Spinal cord (tissue), 10 donors: ENCODE measurements at places on chromosomes 2 and 18.

- no peak for DNase-seq
These were observed 447.5 kb upstream of the SLC14A2 start for GRCh38 chr18:45167631-45168280.

GRCh38 chr2:42957861-42958301, 165.5 kb upstream of the HAAO start:
- DNase-seq, result no peak

DNA sequence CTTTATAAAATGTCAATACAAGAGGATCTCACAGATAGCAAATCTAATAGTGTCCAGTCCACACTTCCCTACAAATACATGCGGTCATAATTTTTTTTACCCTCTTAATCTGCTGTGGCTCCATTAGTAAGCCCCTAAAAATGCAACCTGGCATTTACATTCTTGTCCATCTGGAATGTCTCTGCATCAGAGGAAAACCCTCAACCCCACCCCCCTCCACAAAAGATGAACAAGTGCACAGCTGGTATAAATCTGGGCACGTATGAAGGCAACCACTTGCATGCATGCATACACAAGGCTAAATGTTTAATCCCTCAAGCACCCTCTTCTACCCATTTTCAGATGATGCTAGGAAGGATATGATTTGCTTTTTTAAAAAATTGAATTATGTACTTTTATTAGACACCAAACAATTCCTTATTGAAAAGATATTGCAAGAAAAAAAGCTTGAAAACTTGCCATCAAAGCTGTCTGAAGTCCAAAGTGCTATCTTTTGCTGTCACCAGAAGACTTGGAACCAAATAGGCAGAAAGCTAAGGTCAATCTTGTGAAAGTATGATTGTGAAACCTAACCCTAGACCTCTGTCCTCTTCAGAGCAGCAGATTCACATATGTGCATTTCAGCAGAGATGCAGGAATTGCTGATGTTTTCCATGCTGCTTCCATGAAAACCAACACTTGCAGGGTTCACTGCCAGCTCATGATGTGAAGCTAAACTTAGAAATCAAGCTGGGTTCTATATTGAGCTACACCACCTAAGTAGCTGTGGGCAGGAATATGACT, 39.0 kb downstream of the IRS1 start:
- no peak for DNase-seq

- no peak for DNase-seq
These were observed 68.9 kb downstream of the DIPK1C start for GRCh38 chr18:74388227-74388626.

GRCh38 chr18:22542406-22542835, 124.7 kb upstream of the CTAGE1 start:
- no peak for DNase-seq

GRCh38 chr2:44553456-44553855, 191.7 kb downstream of the CAMKMT start:
- no peak for DNase-seq

DNA sequence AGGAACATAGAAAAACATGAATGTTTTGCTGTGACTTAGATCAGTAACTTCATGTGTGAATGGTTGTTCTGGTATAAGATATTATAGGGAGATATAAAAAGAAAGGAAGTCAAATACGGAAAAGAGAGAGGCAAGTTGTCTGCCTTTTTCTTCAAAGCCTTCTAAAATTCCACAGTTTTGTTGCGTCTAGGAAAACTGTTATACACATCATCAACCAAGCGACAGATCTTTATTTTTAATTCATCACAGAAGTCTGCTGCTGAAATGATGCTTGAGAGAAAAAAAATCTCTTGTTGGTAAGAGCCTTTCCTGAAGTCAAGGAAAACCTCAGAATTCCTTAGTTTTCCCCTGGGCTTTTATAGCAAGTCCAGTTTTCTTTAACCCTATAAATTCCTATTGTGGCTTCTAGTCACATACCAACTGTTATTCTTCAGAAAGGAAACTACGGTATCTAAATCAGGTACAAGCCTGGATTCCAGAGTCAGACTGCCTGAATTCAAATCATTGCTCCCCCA, 36.3 kb upstream of the TANC1 start:
- DNase-seq, result no peak

GRCh38 chr2:100252811-100253698, 69.2 kb downstream of the LONRF2 start:
- DNase-seq, result no peak

GRCh38 chr2:105446501-105446900, 47.6 kb upstream of the FHL2 start:
- DNase-seq, result no peak

GRCh38 chr2:238069021-238069709, 8.4 kb downstream of the SCLY start:
- no peak for DNase-seq

GRCh38 chr2:23767876-23768621, 158.9 kb downstream of the ATAD2B start:
- no peak for DNase-seq

DNA sequence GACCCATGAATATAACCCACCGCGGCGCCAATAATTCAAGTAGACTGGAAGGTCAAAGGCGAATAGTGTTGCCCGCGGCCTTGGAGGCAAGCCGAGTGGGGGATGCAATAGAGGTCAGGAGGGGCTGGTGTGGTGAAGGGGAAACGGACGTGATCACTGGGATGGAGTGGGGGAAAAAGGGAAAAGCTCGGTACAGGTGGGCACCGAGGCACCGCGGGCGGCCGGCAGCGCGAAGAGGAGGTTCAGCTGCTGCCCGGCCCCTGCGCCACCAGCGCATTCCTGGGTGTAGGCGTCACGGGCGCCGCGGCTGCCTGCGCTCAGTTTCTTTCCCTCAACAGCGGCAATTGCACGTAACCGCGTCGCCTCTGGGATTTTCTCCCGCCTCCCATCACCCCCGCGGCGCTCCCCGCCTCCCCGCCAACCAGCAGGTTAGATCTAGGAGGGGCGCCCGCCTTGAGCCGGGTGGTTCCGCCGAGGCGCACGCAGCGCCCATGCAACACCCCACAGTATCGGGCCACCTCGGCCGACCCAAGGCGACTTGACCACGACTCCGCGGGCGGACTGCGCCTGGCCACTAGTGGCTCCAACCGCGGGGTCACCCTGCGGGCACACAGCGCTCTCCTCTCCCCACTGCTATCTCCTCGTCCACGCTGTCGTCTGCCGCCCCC, 1.5 kb downstream of the RND3 start:
- peak; percentile 28 for DNase-seq

DNA sequence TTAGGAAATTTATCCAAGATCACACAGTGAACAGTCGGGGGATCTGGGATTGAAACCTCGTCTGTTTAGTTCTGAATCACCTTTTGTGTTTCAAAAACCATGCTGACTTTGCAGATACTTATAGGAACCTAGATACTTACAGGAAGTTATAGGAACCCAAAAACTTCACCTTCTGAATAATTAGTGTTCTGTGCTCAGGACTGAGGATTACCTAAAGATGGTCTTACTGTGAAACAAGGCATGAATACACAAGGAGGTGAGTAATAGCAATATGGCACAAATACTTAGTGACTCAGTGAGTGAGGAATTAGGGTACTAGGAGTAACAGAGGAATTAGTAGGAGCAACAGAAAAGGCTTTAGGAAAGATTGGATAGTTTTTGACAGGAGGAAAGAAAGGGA, 145.5 kb downstream of the LRATD1 start:
- no peak for DNase-seq

- DNase-seq, result no peak
These were observed 92.3 kb upstream of the SMAD2 start for GRCh38 chr18:48022531-48023329.

GRCh38 chr2:62663920-62664795, 41.4 kb upstream of the EHBP1 start:
- no peak for DNase-seq

DNA sequence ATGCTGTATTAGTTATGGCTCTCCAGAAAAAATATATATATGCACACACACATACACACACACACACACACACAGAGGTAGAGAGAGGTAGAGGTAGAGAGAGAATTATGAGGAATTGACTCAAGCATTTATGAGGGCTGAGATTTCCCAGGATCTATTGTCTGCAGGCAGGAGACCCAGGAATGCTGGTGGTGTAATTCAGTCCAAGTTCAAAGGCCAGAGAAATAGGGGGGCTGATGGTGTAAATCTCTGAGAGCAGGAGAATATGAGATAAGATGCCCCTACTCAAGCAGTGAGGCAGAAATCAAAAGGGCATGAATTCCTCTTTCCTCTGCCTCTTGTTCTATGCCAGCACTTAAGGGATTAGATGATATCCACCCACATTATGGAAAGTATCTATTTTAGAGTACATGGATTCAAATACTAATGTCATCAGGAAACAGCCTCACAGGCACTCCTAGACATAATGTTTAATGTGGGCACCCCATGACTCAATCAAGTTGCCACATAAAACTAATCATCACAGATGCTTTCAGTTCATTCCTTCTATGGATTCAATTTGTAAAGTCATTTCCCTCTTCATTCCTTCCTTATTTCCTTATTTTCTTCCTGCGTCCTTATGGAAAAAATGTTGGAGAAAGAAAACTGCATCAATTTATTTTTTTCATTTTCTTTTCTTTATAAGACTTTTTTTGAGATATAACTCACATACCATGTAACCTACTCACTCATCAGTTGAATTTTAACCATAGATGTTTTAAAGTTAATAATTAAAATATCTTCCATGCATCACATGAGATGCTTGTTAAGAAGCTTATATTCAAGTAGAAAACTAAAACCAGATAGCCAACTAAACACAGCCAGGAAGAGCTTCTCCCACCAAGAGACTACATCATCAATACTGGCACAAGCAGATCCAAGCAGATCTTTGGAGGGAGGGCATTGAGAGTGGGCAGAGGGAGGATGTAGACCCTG, 406.2 kb downstream of the MBD2 start:
- DNase-seq, result no peak

DNA sequence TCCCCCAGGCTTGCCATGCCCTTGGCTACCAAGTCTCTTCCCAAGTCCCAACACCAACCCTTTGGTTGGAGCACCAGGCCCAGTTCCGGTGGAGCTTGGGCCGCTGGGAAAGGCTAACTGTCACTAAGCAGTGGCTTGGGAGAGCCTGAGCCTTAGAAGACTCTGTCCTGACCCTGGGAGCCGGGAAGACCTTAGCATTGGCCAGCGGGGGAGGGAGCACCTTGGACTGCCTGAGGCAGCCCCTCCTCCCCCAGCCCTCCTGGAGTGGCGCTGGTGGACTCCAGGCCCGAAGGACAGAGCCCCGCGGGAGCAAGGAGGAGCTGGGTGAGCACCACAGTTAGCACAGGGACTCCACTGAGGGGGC, 62.5 kb upstream of the POMC start:
- no peak for DNase-seq

DNA sequence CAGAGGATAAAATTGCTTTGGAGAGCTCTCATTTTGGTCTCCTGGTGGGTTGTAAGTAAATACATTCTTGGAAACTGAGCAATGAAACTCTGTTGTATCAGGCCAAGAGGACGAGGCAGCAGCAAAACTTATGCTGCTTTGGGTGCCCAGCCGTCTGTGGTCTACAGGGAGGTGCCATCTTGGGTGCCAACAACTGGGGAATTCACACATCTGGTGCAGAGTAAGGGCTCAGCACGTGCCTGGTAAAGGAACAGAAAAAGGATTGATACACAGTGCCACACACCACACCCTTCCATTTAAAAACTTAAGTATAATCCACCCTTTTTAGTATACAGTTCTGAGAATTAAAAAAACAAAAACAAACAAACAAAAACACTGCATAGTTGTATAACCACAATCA, 221.9 kb downstream of the TSN start:
- DNase-seq, result no peak

GRCh38 chr2:235421618-235422017, 72.2 kb upstream of the AGAP1 start:
- DNase-seq, result no peak

GRCh38 chr2:240917009-240917683, 11.0 kb downstream of the CROCC2 start:
- no peak for DNase-seq

DNA sequence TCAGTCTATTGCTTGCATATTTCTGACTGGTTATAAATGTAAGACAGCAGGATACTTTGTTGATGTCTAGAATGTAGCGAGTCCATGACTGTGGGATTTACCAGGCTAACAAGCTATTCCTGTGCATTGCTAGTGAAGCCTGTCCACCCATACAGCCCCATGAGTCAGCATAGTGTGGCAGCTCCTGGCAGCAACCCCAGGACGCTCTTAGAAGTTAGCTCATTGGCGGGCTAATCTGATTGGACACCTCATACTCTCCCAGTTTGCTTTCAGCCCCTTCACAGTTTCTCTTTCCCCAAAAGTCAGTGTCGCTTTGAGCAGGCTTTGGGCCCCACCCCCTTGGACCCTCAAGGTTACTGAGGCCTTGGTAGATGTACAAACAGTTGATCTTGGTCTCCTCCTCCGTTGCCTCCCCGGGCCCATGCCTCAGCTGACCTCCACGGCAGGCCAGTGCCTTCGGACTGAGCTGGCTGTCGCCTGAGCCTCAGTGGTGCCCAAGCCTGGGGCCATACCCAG, 48.0 kb downstream of the COA5 start:
- no peak for DNase-seq

GRCh38 chr2:229408962-229409361, 137.9 kb upstream of the PID1 start:
- no peak for DNase-seq
